ENCODE measurements at places on chromosomes 11 and 22.

- DNase-seq: no peak
Observed at GRCh38 chr11:38648604-38649003, 2050.6 kb upstream of the RAG2 start.

GRCh38 chr11:12222055-12222792 is 111.8 kb downstream of the MICAL2 start:
- peak; percentile 74 for DNase-seq

GRCh38 chr22:23219822-23220484 is 39.6 kb downstream of the BCR start:
- peak; percentile 56 for DNase-seq

- no peak for DNase-seq
Observed at GRCh38 chr22:18950141-18950540, 14.0 kb upstream of the PRODH start.

DNA sequence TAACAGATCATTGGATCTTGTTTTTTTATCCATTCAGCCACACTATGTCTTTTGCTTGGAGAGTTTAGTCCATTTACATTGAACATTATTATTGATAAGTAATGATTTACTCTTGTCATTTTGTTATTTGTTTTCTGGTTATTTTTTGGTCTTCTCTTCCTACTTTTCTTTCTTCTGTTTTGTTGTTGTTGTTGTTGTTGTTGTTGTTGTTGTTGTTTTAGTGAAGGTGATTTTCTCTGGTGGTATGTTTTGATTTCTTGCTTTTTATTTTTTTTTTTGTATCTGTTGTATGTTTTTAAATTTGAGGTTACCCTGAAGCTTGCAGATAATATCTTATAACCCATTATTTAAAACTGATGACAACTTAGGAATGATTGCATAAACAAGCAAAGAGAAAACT is 28.6 kb downstream of the TAF1D start:
- DNase-seq: no peak

All from heart left ventricle (tissue), 16 donors.